ENCODE measurements at places on chromosomes 13 and 19.

GRCh38 chr13:30892966-30893365, 13.1 kb upstream of the MEDAG start:
- DNase-seq: peak; percentile 65

GRCh38 chr19:34580408-34580807, 96.6 kb downstream of the SCGB2B2 start:
- DNase-seq: no peak

DNA sequence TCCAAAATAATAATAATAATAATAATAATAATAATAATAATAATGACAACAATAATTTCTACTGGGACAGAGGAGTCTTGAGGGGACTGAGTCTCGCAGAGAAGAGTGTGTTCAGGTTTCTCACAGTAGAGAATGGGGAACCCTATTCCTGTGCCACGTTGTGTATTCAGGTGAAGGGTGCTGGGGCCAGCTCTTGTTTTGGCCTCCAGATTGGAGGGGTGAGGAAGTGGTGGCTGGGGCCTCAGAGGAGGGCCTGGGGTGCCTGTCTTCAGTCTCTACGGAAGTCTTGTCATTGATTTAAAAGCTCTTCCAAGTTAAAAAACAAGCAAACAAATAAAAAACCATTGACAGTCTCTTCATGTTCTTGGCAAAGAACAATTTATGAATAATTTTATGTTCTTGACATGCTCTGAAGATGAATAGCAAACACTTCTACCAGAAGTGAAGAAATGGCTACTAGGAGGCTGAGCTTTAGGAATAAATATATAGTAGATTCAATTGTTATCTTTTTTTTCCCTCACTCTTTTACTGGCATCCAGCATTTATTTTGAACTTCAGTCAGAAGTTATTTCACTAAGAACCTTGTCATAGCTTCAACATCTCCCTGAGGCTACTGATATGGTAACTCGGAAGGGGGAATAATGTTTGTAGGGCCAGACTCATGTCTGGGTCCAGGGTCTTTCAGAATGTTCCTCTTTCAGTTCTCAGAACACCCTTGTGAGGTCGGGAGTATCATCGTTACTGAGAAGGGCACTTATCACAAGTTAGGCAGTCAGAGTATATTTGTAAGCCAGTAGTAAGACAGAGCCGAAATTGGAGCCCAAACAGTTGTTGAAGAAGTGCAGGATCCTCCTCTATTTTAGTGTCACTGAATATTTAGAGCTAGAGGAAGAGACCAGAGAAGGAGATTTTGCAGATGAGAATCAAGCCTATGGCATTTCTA, 13.1 kb downstream of the LRCH1 start:
- DNase-seq: no peak

DNA sequence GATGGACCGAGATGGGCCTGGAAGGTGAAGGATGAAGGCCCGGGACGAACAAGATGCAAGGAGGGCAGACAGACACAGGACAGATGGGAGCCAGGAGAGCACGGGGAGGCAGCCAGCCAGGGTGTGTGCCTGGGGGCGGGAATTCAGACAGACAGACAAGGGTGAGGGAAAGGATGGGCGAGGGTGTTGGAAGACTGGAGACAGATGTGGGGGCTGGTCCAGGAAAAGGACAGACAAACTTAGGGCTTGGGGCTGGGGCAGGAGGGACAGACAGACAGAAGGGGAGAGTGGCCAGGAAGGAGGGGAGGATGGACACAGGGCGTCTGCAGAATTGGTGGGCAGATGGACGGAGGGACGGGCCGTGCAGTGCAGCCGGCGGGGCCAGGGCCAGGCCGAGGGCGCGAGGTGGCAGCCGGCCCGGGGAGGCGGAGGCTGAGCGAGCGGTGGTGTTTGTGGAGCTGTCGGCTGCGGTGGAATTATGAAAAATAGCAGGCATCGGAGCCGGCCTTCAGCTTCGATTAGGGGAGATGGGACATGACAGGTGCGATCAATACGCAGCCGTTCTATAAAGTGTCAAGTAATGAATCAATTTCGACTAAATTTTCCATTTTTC, 4.6 kb upstream of the ERFL start:
- DNase-seq: no peak

GRCh38 chr13:93727211-93728141, 500.9 kb downstream of the GPC6 start:
- DNase-seq: no peak

- no peak for DNase-seq
Measured at GRCh38 chr13:45240143-45240542, 39.3 kb upstream of the KCTD4 start.

DNA sequence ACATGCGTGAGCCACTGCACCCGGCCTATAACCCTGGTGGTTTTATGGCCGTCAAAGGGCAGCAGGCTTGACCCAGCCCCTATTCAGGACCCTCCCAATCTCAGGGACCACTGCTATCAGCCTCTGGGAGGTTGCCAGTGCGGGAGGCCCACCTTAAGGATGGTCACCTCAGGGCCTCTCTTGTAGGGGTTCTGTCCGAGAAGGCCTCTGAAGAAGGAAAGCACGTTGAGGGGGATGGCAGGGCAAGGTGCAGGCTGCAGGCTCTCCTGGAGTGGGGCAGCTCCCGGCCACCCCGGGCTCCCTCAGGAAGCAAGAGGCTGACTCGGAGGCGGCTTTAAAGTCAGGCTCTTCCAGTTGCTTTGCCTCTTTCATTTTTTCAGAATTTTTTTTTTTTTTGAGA, 6.0 kb upstream of the GRTP1 start:
- no peak for DNase-seq

DNA sequence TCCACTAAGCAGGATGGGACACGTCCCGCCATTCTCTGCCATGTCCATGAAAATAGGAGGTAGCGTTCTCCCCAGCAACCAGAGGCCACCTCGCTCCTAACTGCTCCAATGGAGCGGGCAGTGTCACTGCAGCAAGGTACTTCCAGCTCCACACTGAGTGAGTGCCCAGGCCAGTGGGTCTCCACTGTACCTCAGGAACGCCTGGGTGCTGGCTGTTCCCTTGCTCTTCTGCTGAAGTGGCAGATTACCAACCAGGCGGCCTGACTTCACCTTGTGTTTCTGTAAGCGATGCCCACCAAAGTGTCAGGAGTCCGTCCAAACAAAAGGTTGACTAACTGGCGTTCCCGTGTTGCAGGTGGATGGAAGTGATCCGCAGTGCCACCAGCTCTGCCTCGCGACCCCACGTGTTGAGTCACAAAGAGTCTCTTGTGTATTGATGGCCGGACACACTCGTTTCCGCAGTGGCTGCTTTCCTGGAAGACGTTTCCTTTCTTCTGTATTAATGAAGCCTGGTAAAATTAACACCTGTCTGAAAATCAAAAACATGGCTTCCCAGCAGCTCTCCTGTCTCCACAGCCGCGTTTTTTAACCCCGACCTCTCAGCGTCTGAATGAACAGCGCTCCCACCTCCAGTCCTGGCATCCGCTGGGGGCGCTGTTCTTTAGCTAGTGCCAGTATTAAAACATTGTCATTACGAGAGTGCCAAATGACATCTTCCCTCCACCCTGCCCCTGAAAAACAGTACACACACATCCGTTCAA, 128.8 kb downstream of the STK24 start:
- no peak for DNase-seq

DNA sequence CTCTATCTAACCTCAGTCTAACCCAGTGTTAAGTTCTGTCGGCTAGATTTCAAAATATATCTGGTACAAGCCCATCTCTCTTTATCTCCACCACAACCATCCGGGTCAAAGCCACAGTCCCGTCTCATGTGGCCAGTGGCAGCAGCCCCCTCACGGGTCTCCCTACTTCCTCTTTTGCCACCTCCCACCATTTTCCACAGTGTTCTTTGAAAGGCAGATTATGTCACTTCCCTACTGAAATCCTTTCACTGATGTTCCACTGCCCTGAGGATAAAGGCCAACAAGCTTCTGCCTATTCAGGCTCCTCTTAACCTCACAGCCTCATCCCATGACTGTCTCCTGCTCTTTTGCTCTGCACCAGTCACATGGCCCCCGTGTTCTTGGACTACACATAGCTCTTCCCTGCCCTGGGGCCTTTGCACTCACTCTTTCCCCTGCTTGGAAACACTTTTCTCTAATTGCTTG, 117.2 kb downstream of the UBL3 start:
- DNase-seq: peak; percentile 51

DNA sequence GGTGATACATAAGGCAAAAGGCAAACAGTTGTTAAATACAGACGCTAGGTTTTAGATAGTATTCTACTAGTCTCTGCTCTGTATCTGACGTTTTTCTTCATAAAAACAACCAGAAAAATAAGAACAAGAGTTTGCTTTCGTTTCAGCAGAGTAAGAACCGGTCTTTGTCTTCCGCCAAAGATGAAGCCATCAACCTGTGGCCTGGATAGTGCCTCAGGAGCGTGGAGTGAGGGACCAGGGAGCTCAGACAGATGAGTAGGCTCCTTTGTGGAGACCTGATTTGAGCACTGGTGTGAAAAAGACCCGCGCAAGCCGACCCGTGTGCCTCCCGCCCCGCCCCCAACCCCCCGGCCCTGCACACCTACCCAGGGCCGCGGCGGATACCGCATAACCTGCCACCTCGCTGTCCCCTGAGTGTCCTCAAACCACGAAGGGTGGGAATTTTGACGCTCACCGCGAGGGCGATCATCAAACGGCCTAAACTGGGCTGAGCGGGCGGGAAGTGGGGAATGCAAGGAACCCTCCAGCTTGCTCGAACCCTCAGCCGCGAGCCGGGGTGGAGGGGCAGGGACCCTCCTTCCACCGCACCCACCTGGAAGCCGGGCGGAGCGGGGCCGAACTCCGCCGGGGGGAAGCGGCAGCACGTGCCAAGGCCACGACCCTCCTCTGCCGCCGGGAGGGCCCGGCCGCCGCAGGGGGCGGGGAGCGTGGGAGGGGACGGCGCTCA, 866 bp upstream of the LMO7 start:
- DNase-seq: no peak

- DNase-seq: peak; percentile 98
Measured at GRCh38 chr13:44436589-44437337, 63.1 kb downstream of the SERP2 start.

GRCh38 chr13:112481458-112481857, 105.3 kb downstream of the SPACA7 start:
- no peak for DNase-seq

GRCh38 chr13:37102896-37103295, 2.6 kb downstream of the CSNK1A1L start:
- DNase-seq: no peak

DNA sequence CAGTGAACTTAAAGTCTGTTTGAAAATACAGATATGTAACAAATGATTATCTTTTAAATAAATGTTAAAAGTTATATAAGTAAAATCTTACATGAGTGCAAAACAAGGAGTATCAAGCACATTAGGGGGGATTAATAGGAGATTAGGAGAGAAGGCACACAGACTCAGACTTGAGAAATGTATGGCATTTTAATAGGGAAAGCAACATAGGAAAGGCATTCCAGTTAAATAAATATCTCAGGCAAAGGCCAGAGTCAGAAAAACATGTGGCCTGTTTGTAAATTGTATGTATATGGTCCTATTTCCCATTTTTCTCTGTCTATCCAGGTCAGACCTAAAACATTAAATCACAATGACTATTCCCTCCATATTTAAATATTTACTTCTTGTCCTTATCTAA, 462.7 kb downstream of the GPC6 start:
- DNase-seq: no peak

- no peak for DNase-seq
Measured at GRCh38 chr13:28501547-28501946, 6.6 kb upstream of the FLT1 start.

DNA sequence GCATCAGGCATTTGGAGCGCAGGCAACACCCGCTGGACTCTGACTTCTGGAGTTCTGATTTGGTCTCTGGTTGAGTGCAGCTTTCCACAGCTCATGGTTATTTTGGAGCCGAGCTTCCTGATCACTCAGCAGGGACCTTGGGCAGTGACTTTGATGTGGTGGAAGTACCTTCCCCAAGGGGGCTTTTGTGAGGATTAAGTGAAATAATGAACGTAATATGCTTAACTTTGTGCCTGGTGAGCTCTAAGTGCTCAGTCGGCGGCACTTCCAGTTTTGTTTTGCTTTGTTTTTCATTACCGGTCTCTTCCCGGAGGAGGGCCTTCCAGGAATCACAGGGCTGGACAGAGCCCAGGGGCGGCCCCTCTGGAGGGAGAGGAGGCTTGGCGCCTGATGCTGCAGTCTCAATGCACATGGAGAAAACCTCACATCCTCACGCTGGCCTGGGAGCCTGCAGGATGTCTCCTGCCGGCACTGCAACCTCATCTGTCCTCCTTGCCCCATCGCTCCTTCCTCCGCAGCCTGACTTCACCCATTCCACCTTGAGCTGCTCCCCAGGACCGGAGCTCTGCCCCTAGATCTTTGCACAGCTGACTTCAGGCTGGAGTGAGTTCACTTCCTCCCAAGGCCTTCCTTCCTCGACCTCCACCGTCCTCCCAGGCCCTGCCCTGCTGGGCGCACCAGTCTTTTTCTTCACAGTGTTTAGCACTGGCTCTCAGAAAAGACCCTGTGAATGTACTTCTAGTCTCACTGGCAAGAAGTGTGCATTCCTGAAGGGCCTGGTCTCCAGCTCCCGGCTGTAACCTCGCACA, 1.5 kb downstream of the PLEKHF1 start:
- DNase-seq: no peak
